ENCODE measurements at places on chromosomes 6 and 20.

- no peak for DNase-seq
These were observed 1.5 kb downstream of the TNFRSF21 start for GRCh38 chr6:47308198-47308517.

DNA sequence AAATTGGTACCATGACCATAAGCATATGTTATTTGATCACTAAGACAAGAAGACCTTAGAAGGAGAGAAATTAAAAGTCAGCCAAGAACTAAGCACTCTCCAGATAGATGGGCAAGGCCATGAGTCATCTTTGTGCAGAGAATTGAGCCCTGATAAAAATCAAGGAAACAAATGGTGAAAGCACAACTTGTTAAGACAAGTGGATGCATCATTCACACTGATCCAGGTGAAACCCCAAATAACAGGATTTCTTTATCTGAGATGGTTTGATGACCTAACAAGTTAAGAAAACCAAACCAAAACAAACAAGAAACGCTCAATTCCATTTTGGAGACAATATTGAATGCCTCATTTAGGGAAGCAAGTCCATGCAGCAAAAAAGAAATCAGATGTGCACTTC is 121.6 kb downstream of the ADAT2 start:
- DNase-seq: no peak

- DNase-seq: no peak
These were observed 175.0 kb downstream of the HAO1 start for GRCh38 chr20:7765221-7765620.

GRCh38 chr6:128725271-128726233 is 157.4 kb upstream of the LAMA2 start:
- DNase-seq: no peak

GRCh38 chr6:78525976-78526375 is 341.4 kb upstream of the IRAK1BP1 start:
- no peak for DNase-seq

- no peak for DNase-seq
These were observed 15.8 kb downstream of the MAN1A1 start for GRCh38 chr6:119333707-119334295.

- DNase-seq: no peak
These were observed 7.7 kb upstream of the CAP2 start for GRCh38 chr6:17385660-17386059.

Data from activated T-cell treated with anti-CD3 and anti-CD28 coated beads, Interleukin-2, amount 50 U/mL, for 4 hours (primary cell).